ENCODE measurements at places on chromosomes 1 and 21.

GRCh38 chr1:160800645-160801408 is 4.9 kb downstream of the LY9 start:
- DNase-seq: no peak

- DNase-seq: no peak
Observed at GRCh38 chr1:38352869-38353268, 306.3 kb upstream of the POU3F1 start.

- DNase-seq: no peak
Observed at GRCh38 chr1:56313560-56313959, 265.8 kb downstream of the PLPP3 start.

GRCh38 chr1:158075078-158075477 is 81.6 kb downstream of the KIRREL1 start:
- DNase-seq: no peak

- no peak for DNase-seq
Observed at GRCh38 chr1:119052267-119052666, 64.1 kb upstream of the TBX15 start.

GRCh38 chr21:31729622-31730343 is 2.1 kb downstream of the SCAF4 start:
- no peak for DNase-seq

GRCh38 chr1:68255301-68255700 is 23.0 kb upstream of the WLS start:
- no peak for DNase-seq

- DNase-seq: no peak
Observed at GRCh38 chr1:213507472-213508223, 456.6 kb downstream of the RPS6KC1 start.

- DNase-seq: no peak
Observed at GRCh38 chr21:46052703-46053651, 44.9 kb upstream of the COL6A2 start.

Data from putamen (tissue), 1 donor.